GOT3 (cell line): ENCODE measurements at places on chromosomes 2 and 18.

DNA sequence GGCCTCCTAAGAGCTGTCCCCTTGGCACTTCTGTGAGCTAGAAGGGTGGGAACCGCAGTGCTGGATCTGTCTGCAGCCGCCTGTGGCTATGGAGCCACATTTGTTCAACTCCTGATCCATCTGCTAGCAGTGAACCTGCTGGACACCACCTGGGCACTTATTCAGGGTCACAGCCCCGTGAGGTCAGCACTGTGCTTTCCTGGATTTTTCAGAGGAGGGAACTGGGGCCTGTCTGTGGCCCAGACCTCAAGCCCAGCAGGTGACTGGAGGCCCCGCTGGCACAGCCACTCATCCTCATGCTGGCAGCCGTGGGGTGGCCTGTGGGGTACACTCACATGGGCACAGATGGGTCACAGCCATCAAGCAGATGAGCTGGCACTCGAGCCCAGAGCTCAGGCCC is 155.3 kb downstream of the TFCP2L1 start:
- no peak for DNase-seq

- no peak for DNase-seq
Observed at GRCh38 chr2:234446404-234447076, 50.3 kb downstream of the ARL4C start.

GRCh38 chr2:111710613-111711012 is 173.4 kb downstream of the ANAPC1 start:
- DNase-seq = no peak

DNA sequence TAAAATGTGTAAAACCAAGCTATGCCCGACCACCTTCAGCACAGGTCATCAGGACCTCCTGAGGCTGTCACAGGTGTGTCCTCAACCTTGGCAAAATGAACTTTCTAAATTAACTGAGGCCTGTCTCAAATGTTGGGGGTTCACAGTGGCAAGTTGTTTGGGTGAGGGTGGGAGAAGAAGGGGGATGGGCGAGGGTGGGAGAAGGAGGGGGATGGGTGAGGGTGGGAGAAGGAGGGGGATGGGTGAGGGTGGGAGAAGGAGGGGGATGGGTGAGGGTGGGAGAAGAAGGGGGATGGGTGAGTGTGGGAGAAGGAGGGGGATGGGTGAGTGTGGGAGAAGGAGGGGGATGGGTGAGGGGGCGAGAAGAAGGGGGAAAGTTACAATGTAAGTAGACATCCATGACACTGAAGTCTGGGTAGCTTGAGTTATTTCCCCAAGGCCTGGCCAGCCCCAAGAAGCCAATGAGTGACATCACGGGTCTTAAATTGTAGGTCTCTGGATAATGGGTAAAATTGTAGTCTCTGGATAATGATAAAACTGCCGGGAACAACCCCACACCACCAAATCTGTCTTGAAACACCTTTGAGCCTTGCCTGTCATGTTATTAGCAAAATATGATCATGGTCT is 56.3 kb downstream of the TIMM21 start:
- no peak for DNase-seq

GRCh38 chr2:212237350-212238095 is 301.1 kb downstream of the ERBB4 start:
- DNase-seq = no peak
